Activated T-cell treated with anti-CD3 and anti-CD28 coated beads for 24 hours (primary cell): ENCODE measurements at places on chromosomes 6 and 20.
A peak's percentile ranks its signal among the peaks of the same experiment; 100 is the strongest.

GRCh38 chr6:113402544-113402943 is 454.6 kb upstream of the MARCKS start:
- DNase-seq = no peak

DNA sequence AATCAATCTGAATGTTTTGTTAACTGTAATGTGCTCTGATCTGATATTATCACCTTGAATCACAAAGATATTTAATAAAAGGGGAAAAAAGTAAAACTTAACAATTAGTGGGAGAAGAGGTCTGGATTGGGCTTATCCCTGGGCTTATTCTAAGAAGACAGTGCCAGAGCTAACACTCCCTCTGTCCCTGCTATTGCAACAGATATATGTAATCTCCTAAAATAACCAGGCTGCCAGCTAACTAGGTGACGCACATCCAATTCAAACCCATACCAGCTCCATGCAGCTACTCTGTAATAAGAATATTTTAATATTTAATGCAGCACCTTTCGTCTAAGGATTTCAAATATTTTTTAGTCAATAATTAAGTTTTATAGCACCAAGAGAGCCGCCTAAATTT is 330.1 kb upstream of the MARCKS start:
- no peak for DNase-seq

DNA sequence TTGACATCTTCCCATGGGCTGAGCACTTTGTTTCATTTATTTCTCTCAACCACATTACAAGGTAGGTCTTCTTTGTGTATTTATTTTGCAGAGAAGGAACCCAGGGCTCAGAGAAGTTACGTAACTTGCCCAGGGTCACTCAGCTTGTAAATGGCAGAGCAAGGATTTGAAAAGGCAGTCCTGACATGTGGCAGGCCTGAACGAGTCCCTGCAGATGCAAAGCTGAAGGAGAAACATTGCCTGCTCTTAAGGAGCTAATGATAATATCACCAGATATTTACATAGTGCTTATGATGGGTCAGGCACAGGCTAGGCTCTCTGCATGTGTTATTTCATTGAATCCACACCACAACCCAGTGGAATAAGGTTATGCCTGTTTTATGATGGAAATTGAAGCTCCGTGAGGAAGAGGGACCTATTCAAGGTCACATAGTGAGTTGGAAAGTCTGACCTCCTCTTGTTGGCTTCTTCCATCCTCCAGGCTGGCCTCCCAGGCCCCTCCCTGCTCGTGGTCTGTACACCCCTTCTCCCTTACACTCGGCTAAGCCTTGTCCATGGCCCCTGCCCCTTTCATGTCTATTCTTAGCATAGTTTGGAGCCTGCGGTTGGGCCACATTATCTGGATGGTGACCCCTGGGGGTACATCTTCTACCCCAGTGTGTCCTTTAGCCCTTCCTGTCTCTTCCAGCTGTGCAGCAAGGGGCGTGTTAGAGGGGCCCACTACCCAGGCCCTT is 12.5 kb downstream of the MYH7B start:
- no peak for DNase-seq

- peak; percentile 84 for DNase-seq
Measured at GRCh38 chr6:33585403-33586107, 5.5 kb upstream of the BAK1 start.

GRCh38 chr6:42618686-42619085 is 54.9 kb downstream of the UBR2 start:
- no peak for DNase-seq

DNA sequence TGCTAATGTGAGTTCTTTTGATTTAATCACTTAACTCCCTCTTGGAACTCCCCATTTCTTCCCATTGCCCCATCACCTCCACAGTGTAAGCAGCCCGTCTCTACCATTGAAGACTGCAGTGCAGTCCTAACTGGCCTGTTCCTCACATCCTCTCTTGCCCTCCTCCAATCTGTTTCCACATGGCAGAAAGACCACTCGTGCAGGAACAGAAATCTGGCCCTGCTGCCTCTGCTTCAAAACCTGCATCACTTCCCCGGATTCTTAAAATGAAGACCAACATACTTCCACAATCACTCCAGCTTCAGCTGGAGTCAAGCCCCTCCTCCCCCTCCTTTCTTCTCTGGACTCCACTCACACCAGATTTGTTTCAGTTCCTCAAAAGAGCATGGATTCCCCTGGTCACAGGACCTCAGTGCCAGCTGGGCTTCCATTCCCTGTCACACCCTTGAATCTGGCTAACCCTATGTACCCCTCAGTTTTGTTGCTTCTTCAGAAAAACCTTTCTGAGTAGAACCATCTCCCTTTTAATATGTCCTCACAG is 802.3 kb downstream of the MAFB start:
- no peak for DNase-seq

DNA sequence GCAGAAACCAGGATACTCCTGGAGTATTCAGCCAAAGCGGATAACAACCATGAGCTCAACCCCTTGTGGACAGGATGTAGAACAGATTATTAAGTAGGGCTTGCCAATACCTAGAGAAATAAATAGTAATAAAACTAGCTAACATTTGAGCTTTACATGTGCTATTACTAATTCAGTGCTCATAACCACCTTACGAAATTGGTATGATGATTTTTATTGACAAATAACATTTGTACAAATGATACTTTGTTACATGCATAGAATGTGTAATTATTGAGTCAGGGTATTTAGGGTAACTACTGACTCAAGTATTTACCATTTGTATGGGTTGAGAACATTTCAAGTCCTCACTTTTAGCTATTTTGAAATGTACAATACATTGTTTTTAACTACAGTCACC is 287.9 kb downstream of the CDC5L start:
- no peak for DNase-seq

DNA sequence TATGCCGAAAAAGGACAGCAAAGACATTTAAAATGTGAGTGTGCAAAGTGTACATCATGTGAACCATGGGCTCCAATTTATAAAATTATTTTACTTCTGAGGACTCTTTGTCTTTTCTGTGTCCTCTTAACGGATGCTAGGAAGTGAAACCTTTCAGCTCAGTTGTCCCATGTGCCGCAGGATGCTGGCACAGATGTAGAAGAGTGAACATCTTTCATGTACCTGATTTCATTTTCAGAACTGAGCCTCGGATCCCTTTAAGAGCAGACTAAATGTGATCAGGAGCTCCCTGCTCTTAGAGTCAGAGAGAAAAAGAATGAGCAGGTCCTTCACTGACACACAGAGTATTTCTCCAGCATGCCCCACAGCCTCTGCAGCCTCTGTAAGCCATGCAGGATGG is 27.6 kb upstream of the FUCA2 start:
- DNase-seq = no peak

- no peak for DNase-seq
Measured at GRCh38 chr6:87916446-87916845, 131.2 kb upstream of the SPACA1 start.

GRCh38 chr6:88561034-88561953 is 395.1 kb upstream of the CNR1 start:
- no peak for DNase-seq

DNA sequence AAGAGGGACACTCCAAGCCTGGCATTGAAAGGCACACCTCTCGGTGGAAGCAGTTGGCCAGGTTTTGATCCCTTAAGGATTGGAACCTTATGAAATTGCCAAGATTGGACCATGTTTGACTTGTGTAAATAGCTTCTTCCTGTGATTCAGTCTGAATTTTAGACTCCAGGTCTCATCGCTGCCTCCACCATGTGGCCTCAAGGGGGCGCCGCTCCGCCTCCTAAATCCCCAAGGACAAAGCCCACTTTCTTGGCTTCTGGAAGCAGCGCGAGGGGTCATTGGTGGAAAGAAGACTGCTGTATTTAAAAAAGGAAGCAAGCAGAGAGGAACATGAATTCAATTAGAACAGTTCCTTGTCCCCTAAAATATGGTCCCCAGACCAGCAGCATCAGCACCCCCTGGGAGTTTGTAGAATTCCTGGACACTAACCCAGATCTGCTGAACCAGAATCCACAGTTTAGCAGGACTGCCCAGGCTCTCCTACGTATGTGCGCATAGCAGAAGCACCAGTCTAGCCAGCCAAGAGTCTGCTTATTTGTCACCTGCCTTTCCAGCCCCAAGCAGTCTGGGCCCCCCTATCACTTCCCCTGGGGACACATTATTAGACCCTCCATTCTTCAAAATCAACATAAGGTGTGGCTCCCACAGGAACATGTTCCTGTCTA is 108.5 kb downstream of the LY86 start:
- DNase-seq = no peak

- no peak for DNase-seq
Measured at GRCh38 chr6:52161689-52162438, 24.3 kb upstream of the IL17A start.

DNA sequence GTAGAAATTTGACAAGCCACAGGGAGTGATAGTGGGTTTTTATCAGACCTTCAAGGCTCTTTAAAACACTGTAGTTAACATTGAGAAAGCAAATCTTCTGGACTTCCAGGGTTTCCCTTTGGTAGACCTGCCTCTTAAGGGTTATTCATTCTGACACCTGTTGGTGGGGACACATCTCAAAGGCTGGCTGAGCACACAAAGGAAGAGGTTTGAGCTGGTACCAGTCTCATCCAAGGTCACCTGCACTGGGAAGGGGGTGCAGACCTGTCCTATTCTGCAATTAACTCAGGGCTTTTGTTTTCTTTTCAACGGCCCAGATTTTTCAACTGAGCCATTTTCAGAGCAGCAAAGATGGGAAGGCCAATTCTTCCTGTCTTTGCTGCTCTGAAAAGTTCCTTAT is 45.6 kb downstream of the EDN1 start:
- DNase-seq = no peak

DNA sequence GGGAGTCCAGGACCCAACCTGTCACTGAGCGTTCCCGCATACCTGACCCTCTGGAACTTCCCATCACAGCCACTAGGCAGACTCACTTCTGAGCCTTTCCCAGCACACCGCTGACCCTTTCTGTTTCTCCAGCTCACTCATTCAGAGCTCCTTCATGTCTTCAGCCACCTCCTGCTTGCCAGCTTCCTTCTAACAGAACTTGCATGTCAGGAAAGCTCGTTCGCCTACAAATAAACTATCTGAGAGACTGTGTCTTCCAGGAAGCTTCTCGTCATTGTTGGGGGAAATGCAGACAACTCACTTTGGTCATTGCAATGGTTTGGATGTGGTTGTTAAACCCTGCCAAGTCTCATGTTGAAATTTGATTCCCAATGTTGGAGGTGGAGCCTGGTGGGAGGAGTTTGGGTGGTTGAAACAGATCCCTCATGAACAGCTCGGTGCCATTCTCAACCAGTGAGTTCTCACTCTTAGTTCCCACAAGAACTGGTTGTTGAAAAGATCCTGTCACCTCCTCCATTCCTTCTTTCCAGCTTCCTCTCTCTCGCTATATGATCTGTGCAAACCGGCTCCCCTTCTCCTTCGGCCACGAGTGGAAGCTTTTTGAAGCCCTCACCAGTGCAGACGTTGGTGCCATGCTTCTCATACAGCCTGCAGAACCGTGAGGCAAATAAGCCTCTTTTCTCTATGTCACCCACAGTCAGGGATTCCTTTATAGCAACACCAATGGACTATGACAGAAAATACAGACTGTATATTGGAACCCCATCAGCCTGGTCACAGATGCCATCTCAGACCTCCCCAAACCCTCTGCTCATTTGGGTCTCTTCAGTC is 1.4 kb upstream of the MUC21 start:
- no peak for DNase-seq

DNA sequence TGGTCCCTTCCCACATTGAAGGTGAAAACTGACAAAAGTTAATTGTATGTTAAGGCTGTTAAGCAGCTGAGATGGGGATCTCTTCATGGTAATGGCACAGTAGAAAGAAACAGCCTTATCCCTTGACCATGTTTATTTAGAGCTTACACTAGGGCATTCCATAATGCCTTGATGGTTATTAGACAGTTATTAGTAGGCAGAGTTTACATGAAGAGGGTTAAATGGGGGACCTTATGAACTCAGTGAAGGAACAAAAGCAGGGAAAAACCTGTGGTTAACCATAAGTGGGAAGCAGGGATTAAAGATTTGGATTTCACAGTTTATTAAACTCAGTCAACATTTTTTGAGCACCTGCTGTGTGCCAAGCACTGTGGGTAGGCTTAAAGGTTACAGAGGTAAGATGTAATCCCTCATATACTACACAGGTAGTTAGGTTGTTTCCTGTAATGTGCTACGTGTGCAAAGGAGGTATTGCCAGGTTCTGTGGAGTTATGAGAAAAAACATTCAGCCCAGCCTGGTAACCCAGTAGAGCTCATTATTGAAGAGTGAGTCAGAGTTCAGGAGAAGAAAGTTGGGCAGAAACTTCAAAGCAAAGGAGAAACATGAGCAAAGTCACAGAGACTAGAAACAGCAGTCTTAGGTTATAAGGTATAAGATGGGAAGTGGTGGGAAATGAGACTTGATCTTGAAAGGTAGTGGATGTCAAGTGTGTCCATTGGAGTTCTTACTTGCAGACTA is 32.3 kb upstream of the GNRH2 start:
- peak; percentile 7 for DNase-seq

GRCh38 chr20:25408890-25409289 is 1.4 kb downstream of the GINS1 start:
- no peak for DNase-seq

DNA sequence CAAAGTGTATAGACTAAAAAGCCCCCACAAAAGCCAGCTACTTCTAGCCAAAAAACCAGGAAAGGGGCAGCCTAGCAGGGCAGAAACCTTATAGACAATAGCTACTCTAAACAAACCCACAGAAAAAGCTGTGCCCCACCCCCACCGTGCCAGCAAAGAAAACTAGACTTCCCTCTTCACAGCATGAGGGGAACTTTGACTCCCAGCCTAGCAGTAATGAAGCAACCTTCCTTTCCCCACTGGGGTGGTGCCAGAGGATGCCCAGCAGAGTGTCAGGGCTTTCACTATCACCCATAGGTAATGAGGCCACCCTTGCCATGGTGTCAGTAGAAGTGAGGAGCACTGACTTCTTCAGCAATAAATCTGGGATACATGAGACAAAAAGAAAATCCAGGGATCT is 99.0 kb upstream of the LGSN start:
- no peak for DNase-seq

DNA sequence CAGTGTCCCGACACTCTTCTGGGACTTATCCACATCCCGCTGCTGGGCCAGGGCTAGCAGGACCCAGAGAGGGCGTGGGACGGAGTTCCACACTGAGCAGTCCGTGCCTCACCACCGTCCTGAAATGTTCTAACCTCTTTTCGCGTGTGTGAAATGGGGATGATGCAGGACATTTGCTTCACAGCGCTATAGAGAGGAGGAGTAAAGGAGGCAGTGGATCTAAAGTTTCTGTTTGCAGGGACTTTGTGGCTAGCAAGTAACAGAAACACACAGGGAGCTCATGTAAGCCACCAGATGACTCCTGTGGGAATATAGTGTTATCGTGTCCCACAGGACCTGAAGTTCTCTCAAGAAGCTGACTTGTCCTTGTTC is 634 bp downstream of the ITPA start:
- no peak for DNase-seq

GRCh38 chr6:89596056-89596455 is 42.5 kb downstream of the LYRM2 start:
- DNase-seq = no peak

- no peak for DNase-seq
Measured at GRCh38 chr6:31972709-31973350, 892 bp upstream of the DXO start.

- DNase-seq = no peak
Measured at GRCh38 chr20:39378776-39379175, 416.6 kb downstream of the DHX35 start.
